ENCODE measurements at places on chromosomes 3 and 15.

GRCh38 chr15:89116404-89116803 is 28.1 kb downstream of the ABHD2 start:
- no peak for DNase-seq

- DNase-seq, result no peak
These were observed 7.3 kb downstream of the FAM98B start for GRCh38 chr15:38461066-38461833.

DNA sequence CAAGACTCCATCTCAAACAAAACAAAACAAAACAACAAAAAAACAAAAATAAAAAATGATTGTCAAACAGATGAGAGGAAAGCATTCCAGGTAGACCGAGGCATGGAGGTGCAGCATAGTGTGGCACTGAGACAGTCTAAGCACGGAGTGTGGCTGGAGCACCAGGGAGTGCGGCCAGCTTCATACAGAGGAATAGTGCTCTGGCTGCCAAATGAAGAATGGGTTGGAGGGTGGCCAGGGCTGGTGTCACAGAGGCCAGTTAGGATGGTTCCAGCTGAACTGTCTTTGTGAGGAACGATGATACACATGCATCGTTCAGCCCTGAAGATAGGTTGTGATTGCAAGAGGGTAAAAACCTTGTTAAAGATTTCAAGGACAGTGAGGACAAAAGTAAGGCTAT is 28.3 kb downstream of the MITF start:
- DNase-seq, result no peak

GRCh38 chr15:71237456-71238188 is 122.4 kb downstream of the THSD4 start:
- no peak for DNase-seq

GRCh38 chr15:79849789-79850188 is 47.0 kb downstream of the MTHFS start:
- DNase-seq, result no peak

GRCh38 chr15:41730543-41730942 is 43.7 kb upstream of the MAPKBP1 start:
- DNase-seq, result no peak

- no peak for DNase-seq
These were observed 736.3 kb upstream of the ARRDC4 start for GRCh38 chr15:97224191-97224641.

DNA sequence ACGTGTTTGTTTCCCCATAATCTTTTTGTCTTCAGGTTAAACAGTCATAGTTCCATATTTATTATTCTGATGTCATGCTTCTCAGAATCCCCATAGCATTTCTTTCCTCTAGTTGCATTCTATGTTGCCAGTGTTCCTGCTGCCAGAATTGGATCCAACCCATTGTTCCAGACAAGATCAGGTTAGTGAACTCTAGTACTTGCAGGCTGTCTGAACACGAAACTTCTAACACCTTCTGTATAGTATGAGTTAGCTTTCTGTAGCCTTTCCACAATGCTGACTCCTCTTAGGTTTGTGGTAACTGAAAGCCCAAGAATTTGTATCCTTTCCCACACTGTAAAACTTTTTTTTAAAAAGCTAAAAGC is 88.0 kb upstream of the ROPN1 start:
- DNase-seq, result no peak

GRCh38 chr3:101010296-101010695 is 17.1 kb upstream of the ABI3BP start:
- no peak for DNase-seq

- no peak for DNase-seq
These were observed 42.2 kb downstream of the GOLGA6L10 start for GRCh38 chr15:82306791-82307713.

DNA sequence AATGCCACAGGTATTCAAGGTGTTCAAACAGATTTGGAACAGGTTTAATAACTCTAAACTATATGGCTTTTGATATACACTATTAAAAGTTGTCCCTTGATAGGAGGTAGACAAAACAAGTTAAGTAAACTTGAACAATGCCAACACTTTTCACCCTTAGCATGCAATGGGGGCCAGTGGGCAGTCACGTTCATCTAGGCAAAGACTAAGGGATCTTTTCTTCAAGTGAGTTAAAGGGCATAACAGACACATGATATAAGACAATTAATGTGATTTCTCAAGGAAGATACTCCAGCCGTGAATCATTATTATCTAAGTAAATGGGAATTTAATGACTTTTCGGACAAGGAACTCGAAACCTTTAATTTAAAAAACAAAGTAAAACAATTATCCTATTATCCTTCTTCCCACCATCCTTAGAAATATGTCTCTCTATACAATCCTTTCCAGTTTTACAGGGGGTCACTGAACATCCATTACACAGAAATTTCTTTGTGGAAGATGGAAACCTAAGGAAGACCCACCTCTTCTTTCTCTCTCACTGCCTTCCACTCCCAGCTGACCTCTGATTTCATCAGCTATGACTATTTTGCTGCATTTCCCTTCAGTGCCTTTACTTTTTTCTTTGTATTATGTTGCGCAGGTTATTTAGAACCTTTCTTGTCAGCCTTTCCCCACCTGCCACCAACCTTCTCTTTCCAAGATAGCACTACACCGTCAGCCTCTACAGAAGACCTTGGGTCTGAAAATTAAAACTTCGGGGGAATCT is 1.5 kb downstream of the CLDN1 start:
- no peak for DNase-seq

GRCh38 chr15:69394556-69395282 is 19.4 kb upstream of the KIF23 start:
- peak; percentile 65 for DNase-seq

GRCh38 chr15:95277266-95277665 is 1045.9 kb downstream of the MCTP2 start:
- no peak for DNase-seq

GRCh38 chr3:172461530-172462138 is 13.4 kb upstream of the GHSR start:
- DNase-seq, result no peak

DNA sequence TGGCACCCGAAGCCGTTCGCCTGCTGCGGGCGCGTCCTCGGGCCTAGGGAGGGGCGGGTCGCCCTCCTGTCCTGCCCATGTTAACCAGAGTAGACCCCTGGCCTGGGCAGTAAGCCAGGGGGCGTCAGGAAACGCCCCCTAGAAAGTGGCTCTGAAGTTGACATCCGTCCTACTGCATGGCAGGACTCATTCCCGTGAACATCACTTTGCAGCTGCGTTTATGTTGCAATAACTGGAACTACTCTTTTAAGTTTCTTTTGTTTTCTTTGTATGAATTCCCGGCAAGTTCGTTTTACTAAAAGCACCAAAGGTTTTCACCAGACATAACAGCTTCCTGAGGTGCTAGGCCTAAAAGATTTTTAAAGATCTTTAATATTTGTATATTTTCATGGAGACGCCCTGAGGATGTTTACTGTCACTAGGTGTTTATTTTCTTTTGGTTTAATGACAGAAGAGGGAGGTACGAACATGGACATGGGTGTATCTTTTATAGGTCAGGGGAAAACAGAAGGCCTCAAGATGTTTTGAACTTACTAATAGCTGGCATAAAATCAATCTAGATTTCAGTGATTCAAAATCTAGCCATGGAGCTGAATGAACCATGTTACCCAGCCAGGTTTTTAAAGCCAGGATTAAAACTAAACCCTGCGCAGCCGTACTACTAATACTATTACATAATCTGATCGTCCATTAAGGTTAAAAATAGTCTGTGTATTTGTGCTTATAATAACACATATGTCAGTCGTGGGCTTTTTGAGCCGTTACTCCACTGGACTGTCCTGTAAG is 1.0 kb downstream of the C15orf61 start:
- no peak for DNase-seq

DNA sequence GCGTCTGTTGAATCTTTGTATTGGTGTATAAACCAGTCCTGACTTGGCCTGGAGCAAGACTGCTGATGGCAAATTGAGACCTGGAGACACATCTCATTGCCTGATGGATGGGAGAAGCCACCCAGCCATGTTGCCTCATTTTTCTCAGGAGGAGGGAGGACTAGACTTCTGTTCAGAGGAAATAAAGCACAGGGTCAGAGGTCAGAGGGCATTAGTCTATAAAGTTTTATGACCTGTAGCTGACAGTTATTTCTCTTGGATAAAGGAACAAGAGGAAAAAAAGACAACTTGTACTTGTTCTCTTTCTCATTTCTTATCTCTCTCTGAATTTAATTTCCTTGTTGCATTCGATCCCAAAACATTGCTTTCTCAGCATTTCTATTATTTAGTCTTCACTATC is 775.9 kb downstream of the SQOR start:
- no peak for DNase-seq

- DNase-seq, result no peak
These were observed 989 bp downstream of the GNB4 start for GRCh38 chr3:179450261-179450701.

GRCh38 chr15:82064824-82065223 is 19.0 kb upstream of the MEX3B start:
- DNase-seq, result no peak

DNA sequence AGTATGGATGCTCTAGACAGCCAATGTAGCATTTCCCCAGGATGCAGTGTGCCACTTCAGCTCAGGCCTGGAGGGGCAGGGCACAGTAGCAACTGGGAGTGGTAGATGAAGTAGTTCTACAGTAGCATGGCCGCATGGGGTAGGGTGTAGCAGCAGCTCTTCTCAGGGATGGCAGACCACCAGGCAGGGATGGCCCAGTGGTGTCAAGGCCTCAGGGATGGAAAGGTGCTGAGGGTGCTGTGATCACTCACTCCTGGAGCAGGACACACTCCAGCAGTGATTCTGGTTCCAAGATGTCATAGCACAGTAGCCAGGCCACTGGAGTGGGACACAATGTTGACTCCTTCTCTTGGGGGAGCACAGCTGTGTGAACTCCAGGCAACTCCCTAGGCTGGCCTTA is 210.9 kb upstream of the LYSMD4 start:
- DNase-seq, result no peak

DNA sequence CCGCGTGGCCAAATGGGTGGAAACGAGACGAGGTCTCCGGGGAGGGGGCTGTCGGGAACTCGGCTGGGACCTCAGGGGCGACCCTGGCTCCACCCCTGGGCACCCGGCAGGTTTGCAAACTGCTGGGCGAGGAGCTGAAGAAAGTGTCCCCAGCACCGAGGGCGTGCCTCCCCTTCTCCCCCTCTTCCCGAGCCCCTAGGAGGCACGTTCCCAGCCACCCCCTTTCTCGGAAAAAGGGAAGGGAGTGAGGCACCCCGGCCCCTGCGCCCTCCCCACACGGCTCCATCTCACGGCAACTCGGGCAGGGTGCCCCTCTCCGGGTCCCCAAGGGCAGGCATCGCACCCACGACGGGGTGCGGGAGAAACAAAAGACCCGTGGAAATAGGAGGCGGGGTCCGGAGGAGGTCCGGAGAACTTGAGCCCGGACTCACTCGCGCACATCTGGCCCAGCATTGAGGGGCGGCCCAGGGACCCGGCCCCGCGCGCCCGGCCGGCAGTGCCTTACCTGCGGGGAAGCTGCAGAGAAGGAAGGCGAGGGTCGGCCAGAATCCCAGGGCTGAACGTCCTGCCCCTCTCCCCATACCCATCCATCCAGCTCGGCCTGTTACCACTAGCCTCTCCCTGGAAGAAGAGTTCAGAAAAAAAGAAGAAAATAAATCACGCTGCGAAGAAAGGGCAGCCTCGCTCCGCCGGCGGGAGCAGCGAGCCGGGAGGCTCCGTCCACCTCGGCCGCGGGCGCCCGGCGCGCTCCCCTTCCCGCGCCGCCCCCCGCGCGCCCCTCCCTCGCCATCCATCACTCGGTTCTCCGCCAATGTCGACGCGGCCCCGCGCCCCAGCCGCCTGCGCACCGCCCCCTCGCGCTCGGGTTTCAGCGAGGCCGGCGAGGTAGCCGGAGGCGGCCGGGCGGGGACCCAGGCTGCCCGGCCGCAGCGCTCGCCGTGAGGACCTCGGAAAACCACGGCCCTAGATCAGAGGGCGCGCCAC is 16.3 kb downstream of the RGMA start:
- no peak for DNase-seq

- no peak for DNase-seq
These were observed 47.0 kb upstream of the CFAP161 start for GRCh38 chr15:81087066-81087465.

DNA sequence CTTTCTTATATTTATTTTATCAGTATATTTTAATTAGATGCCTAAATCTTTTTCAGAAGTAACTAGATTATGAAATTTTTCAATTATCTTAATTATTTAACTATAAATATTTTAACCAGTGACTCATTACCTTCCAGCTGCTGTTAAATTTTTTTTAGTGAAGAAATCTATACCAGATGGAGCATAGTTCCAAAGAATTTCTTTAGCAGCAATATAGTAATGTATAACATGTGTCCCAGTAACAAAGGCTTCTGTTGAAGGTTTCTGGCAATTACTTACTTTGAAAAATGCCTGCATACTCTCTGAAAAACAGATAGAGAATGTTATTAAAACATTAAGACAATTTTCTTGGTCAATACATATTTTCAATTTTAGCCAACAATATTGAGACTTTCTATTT is 45.1 kb upstream of the CP start:
- no peak for DNase-seq

DNA sequence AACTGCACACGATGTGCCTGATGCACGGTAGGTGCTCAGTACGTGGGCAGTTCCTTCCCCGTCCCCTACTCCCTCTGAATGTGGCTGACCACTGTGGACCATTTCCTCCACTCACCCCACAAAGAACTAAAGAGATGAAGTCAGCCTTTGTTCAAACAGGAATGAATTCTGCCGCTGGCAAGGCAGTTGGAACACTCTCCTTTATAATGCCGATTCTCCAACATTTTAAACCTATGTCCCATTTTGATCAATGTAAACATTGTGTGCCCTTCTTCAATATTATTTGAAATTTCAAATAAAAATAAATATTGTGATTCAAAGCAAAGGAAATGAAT is 57.5 kb upstream of the MEF2A start:
- DNase-seq, result no peak

GRCh38 chr3:194592798-194593752 is 40.1 kb downstream of the TMEM44 start:
- DNase-seq, result no peak

GRCh38 chr3:177981576-177981975 is 554.7 kb upstream of the KCNMB2 start:
- DNase-seq, result no peak

- no peak for DNase-seq
These were observed 32.3 kb downstream of the CBLB start for GRCh38 chr3:105836533-105836932.

DNA sequence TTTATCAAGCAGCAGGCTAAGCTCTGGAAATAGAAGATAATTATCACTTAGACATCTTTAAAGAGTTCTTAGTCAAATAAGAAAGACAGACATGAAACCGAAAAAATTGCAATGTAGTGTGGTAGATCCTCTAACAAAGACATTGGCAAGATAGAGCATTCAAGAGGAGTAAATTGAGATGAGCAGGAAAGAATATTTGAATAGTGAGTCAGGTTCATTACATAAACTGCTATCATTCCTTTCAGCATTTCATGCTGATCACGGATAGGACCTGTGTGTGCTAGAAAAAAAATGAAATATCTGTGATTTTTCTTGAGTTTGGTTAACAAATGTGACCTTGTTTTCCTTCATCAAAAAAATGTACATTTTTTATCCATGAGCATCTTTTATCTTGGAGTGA is 460.9 kb downstream of the OTOL1 start:
- DNase-seq, result no peak
